ENCODE measurements at places on chromosomes 4 and X.

GRCh38 chr4:86403575-86403974, 43.7 kb upstream of the MAPK10 start:
- no peak for DNase-seq

DNA sequence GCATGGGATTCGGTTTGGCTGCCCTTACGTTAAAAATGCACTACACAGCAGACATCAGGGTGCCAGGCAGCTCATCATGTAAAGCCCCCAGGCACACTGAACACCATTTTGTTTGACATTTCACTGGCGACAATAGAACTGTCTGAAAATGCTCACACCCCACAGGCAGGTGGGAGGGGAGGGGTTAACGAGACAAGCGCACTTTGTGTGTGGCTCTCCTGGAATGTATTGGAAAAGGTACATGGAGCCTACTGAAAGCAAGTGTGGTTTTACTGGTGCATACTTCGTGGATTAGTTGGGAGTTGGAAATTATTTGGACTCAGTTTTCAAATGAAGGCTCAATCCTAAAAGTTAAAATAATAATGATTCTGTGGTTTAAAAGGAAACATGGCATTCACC, 31.6 kb upstream of the PPARGC1A start:
- no peak for DNase-seq

DNA sequence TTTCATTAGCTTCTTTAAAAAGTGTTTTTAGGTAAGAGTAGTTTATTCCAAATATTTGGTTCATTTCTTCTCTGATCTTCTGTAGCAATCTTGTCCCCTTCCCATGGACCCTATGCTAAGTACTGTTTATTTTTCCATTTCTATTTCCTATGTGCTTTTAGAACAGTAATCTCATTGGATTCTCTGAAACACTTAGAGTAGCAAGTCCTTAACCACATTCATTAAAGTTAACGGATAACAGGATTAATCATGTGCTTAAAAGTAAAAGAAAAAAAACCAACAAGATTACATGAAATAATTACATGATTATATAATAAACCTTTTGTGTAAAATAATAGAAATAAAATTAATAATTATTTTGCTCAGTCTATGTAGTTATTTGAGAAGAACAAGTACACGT, 929.7 kb downstream of the C4orf33 start:
- no peak for DNase-seq

- DNase-seq: no peak
Observed at GRCh38 chr4:94583914-94584641, 132.3 kb downstream of the PDLIM5 start.

GRCh38 chr4:5752376-5753184, 41.6 kb downstream of the EVC start:
- DNase-seq: no peak

DNA sequence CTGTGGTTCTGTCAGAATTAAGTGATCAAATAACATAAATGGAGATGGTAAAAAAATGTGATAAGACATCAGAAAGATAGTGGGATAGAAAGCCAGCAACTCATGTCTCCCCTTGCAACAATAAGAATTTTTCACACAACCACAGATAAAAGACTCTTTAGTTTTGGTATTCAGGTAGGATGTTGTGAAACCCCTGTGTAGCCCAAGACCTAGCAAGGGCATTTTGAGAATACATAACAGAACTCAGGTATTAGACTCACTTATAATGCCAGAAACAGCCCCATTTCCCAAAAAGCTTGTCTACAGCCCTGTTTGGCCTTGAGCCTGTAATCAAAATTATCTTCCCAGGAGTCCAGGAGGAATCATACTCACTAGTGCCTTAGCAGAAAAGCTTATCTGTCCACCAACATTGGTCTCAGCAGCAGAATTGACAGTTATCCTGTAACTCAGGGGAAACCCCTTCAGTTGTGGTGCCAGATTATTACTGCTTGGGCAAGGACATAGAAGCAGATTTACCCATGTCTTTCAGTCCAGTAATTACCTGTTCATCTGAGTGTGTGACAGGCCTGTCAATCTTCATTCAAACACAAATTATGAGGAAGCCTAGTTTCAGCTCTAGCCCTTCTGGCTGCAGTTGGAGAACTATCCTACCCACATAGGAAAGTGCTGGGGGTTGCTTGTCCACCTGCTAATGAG, 41.0 kb upstream of the UGT2B17 start:
- DNase-seq: no peak

- no peak for DNase-seq
Observed at GRCh38 chr4:6671648-6672047, 22.0 kb upstream of the S100P start.

GRCh38 chr4:107823870-107824349, 822 bp upstream of the SGMS2 start:
- no peak for DNase-seq

GRCh38 chr4:26365537-26366150, 44.8 kb downstream of the RBPJ start:
- no peak for DNase-seq

- DNase-seq: no peak
Observed at GRCh38 chrX:39527025-39527424, 570.7 kb downstream of the BCOR start.

GRCh38 chr4:4321951-4322688, 32.1 kb downstream of the ZBTB49 start:
- DNase-seq: no peak

DNA sequence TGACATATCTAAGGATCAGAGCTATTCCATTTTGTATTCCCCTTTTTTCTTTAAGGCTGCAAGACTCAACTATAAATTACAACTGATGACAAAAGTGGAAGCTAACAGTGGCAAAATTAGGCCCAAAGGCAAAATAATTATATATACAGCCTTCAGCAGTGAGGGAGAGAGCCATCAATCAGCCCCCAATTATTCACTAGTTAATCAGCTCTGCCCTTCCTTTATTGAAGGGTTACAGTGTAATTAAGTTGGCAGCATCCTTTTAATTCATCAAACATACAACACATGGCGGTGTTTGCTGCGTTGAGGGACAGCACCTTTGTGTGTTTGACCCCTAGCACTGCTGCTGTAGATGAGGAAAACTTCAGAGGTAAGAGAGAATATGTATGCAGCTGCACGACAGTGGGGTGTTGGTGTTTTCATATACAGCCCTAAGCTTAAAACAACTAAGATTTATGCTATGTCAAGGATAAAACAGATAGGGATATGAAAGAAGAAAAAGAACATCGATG, 973.9 kb upstream of the POU3F4 start:
- DNase-seq: no peak

DNA sequence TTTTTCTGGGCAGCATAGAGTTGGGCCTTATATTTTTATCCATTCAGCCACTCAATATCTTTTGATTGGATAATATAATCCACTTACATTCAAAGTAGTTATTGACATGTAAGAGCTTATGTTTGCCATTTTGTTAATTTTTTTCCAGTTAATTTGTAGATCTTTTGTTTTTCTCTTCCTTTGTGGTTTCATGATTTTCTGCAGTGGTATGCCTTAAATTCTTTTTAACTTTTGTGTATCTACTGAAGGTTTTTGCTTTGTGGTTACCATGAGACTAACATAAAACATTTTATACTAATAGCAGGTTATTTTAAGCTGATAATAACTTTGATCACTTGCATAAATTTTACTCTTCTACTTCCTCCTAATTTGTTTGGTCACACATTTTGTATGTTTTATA, 140.8 kb upstream of the GATB start:
- no peak for DNase-seq

- DNase-seq: no peak
Observed at GRCh38 chr4:164926301-164926700, 49.3 kb downstream of the APELA start.

DNA sequence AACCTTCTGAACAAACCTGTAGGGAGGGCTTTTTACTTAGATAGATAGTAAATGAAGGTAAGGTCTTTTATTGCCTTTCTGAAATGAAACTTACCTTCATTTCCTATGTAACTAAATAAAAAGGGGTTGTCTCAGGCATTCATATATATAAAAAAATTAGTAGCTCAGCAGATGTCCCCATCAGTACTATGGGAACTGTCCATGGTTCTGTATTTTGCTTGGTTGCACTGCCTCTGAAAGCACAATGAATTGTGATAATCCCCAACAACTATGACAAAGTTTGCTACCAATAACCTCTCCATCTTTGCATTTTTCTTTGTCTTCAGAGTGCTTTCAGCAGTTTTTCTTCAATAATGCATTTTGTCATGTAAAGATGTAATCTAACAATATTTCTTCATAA, 222.4 kb downstream of the SLIT2 start:
- DNase-seq: no peak

- no peak for DNase-seq
Observed at GRCh38 chrX:2566055-2566454, 65.3 kb upstream of the DHRSX start.

GRCh38 chr4:101050088-101050836, 297.1 kb downstream of the PPP3CA start:
- no peak for DNase-seq

All from NCI-H1092 (cell line).